ENCODE measurements at places on chromosomes 1 and 21.
A peak's percentile ranks its signal among the peaks of the same experiment; 100 is the strongest.

GRCh38 chr1:92854101-92854785, 22.4 kb downstream of the RPL5 start:
- no peak for DNase-seq

- no peak for DNase-seq
These were observed 4.0 kb downstream of the SOX13 start for GRCh38 chr1:204076891-204077290.

DNA sequence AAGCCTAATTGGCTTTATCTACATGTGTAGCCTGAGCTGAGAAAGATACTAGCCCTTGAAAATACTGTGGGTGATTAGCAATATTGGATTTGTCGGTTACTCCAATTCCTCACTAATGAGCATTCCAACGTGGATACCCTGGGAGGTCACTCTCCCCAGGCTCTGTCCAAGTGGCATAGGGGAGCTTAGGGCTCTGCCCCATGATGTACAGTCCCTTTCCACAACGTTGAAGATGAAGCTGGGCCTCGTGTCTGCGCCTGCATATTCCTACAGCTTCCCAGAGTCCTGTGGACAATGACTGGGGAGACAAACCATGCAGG, 2.6 kb downstream of the RCC1 start:
- DNase-seq, result no peak

GRCh38 chr1:15753776-15754175, 4.8 kb upstream of the FBLIM1 start:
- DNase-seq, result no peak

GRCh38 chr21:34796518-34797200, 127.9 kb downstream of the CLIC6 start:
- no peak for DNase-seq

- DNase-seq, result no peak
These were observed 212.7 kb downstream of the ZP4 start for GRCh38 chr1:237677979-237678378.

- DNase-seq, result no peak
These were observed 6.0 kb upstream of the DEDD start for GRCh38 chr1:161138431-161138830.

DNA sequence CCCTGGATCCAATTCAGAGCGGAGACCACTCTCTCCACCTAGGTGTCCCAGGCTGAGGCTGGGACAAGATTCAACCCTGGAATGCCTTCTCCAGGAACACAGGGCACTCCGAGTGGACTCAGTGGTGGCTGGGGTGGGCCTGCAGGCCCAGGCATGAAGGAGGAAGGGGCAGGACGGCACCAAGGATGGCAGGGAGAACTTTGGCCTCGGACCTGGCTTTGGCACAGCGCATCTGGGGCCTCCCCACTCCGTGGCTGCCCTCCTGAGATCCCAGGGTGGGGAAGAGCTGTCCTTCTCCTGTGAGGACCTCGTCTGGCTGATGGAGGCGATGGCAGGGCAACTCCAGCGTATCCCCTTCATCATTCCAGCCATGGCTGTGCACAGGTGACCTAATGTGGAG, 35.6 kb downstream of the DHCR24 start:
- no peak for DNase-seq

- DNase-seq, result no peak
These were observed 24.0 kb downstream of the PLA2G5 start for GRCh38 chr1:20093940-20094391.

DNA sequence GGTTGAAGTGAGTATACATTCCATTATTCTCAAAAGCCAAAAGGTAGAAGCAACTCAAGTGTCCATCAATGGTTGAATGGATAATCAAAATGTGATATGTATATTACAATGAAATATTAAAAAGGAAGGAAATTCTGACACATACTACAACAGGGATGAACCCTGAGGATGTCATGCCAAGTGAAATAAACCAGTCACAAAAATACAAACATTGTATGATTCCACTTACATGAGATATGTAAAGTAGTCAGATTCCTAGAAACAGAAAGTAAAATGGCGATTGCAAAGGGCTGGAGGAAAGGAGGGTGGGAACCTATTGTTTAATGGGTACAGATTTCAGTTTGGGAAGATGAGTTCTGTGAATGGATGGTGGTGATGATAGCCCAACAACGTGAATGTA, 5.8 kb downstream of the SLC44A3 start:
- DNase-seq, result no peak

GRCh38 chr1:229093238-229093540, 177.7 kb upstream of the RAB4A start:
- DNase-seq, result no peak

DNA sequence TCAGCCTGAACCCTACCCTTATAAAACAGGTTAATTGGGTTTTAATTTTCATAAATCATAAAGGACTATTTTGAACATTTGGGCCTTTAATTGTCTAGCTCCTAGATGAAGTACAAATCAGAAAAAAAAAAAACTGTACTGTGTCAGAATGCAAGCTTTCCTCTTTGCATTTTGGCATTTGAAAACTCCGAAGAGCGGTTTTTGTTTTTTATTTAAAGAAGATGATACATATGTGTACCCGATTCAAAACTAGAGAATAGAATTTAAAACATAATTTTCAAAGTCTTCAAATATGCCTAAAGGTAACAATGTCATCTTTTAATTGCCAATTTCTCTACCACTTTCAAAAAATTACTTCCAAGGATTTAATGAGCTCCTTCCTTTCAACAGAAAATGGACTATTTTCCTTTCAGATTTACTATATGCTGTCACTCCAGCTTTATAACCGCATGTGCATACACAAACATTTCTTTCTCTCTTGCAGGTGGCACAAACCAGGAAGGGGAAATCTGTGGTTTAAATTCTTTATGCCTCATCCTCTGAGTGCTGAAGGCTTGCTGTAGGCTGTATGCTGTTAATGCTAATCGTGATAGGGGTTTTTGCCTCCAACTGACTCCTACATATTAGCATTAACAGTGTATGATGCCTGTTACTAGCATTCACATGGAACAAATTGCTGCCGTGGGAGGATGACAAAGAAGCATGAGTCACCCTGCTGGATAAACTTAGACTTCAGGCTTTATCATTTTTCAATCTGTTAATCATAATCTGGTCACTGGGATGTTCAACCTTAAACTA, 33.7 kb downstream of the MRPL39 start:
- DNase-seq, result peak; percentile 52

- DNase-seq, result no peak
These were observed 7.1 kb downstream of the HPCA start for GRCh38 chr1:32893198-32894018.

- DNase-seq, result no peak
These were observed 200.6 kb downstream of the SMYD3 start for GRCh38 chr1:246306415-246307037.

GRCh38 chr1:159884296-159884695, 15.7 kb downstream of the CFAP45 start:
- no peak for DNase-seq

GRCh38 chr1:79655876-79656275, 649.3 kb upstream of the ADGRL4 start:
- no peak for DNase-seq

DNA sequence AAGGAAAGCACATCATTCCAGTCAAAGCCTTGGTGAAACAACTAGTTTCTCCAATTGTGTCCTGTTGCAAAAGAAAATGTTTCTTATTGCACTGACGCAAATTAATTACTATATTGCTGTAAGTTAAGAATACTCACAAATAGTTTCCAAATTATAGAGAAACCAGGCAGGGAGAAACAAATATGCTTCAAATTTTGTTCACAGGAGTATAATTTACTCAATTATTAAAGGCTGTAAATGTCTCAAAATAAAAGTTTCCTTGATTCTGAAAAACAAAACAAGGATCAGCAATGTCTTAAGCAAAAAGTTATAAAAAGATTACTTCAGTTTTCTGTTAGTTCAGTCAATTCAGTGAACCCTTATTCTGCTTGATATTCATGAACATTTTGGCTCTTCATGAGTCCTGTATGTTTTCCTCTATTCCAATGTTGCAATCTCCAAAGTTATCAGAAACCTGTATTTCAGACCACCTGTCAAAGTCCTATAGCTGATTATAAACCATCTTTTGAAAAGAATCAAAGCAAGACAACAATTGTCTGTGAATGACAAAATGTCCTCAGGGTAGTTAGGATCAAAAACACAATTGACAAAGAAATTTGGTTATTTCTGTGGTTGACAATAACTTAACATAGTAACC, 11.7 kb upstream of the SYPL2 start:
- no peak for DNase-seq

DNA sequence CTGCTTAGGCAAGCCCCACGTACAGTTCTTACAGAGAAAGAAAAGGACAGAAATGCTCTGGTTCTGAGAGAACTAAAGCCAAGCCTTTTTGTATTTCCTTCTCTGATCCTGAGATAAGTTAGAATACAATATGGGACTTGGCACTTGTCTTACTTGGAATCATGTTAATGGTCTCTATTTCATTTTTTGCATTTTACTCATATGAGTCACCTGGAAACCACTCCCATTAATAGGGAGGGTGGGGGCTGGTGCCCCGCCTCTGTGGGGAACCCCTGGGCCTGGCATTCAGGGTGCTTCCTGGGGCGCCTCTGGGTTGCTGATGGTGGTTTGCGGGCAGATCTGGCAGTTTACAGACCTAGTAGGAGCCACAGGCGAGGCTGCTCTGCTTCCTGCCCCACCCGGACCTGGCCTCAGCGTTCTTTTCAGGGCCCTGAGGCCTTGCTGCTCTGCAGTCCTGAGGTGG, 26.7 kb downstream of the TSPAN2 start:
- peak; percentile 82 for DNase-seq

GRCh38 chr1:182485861-182486260, 35.9 kb downstream of the RGSL1 start:
- DNase-seq, result no peak

DNA sequence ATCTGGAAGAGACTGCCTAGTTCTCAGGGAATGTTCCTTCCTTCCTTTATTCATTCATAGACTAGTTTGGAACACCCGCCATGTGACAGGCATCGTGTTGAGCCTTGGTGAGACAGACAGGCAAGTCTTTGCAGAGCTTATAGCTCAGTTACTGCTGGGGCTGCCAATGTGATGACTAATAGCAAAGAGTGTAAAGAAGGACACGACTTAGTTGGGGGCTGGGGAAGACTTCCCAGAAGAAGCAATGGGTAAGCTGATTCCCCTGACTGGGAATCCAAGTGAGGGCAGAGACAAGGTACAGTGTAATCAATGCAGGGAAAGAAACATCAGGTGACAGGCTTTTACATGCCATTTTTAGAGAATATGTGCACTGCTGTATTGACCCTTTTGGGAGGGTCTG, 51.2 kb downstream of the TENT5C start:
- no peak for DNase-seq

GRCh38 chr1:232589812-232590743, 39.9 kb downstream of the SIPA1L2 start:
- DNase-seq, result no peak

DNA sequence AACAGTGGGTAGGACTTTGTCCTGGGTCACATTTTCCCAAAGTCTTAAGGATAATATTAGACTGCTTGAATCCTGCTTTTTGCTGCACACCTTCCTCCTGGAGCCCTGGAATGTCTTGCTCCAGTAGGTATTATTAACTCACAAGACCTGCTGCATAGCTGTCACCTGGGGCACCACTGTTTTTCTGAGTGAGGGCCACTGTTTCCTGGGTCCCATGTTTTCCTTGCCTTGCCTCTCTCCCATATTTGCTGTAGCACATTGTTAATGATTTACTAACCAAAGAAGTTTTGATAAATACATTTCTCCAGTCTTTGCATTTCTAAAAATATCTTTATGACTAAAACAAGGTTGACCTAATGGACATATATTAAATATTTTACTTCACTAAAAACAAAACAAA, 22.5 kb upstream of the FCAMR start:
- no peak for DNase-seq

- DNase-seq, result no peak
These were observed 406.5 kb downstream of the DUSP10 start for GRCh38 chr1:221335161-221336101.

DNA sequence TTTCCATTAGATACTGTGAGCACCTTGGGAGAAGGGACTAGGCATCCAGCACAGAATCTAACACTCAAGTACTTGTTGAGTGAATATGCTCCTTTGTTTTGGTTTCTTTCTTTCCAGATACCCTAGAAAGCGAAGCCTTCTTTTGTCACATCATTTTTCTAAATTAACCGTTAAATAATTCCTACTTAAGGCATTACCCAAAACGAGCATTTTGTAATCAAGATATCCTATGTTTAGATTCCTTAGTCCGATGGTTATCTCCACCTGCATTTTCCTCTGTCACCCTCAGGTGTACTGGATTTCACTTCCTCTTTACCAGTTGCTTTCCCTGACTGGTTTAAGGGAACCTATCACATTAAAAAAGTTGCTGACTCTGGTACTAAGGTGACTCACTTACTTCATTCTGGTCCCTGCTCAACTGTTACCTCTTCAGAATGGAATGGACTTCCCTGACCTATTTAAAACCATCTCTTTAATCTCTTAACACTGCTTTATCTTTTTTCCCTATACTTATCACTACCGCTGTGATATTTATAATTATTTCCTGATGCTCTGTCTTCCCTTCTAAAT, 3.2 kb downstream of the B3GALNT2 start:
- DNase-seq, result no peak

DNA sequence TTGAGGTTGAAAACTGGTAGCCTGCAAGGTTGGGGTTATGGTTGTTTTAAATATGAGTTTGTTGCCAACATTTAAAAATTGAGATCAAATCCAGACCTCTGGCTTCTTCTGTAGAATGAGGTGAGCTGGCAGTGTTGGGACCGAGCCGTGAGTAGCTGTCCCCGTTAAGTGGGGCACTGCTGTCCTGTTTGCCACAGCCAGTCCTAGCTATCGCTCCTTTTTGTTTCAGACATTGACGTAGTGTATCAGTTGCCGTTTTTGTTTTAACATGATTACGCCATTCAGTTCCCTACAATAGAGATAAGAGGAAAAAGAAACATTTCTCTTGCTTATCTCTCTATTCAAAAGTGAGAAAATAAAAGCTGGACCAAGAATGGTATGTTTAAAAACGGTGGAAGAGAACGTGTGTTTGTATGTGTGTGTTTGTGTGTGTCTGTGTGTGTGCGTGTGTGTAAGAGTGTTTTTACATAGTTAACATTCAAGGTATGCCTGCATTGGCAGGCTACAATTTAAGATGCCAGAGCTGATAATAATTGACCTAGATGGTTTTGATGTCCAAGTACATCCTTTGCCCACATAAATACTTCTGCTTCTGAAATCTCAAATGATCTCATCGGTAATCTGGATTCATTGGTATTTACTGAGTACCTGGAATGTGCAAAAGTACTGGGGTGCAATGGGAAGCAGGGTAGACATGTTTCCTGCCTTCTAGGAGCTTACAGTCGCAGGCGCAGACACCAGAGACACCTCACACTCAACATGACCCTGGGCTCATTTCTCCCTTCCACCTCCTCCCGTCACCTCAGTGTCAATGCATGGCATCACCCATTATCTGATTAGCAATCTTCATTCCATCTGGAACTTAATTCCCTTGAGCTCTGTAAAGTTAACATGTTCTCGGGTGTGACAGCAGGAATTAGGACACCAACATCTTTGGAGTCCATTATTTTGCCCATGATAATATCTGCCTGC, 65.8 kb downstream of the HUNK start:
- no peak for DNase-seq

GRCh38 chr1:237685551-237685950, 205.2 kb downstream of the ZP4 start:
- DNase-seq, result no peak

- no peak for DNase-seq
These were observed 19.1 kb upstream of the PRDM16 start for GRCh38 chr1:3049905-3050304.

Measured in activated CD4-positive, CD25-positive, alpha-beta regulatory T cell treated with anti-CD3 and anti-CD28 coated beads, Interleukin-2, amount 50 U/mL, for 16 hours (primary cell).